ENCODE measurements at places on chromosomes 2 and 18.

DNA sequence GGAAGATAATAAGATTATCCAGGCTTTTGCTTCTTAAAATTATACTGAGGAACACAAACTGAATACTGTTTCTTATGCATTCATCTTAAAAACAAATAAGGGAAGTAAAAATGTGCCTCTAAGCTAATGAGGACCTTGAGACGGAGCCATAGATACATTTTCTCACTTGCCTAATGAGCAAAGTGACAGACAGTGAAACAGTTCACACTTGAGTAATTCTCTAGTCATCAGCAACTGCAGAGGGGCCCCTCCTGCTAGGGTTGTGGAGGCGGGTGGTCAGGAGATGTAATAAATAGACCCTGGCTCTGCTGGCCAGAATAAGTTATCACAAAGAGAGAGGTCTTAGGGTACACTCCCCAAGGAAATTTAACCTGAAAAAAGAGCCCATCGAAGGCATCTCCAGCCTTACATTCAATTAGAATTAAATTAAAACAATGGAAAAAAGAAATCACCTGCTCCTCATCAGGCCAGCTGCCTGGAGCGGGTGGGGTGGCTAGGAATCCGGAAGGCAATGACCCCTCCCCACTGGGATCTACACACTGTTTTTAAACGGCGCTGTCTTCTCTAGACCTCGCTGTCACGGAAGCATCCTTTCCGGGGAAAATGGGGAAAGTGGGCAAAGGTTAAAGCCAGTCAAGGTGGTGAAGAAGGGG, 32.6 kb upstream of the INSIG2 start:
- DNase-seq = peak; percentile 21

GRCh38 chr2:118309946-118310680, 221.8 kb downstream of the INSIG2 start:
- peak; percentile 37 for DNase-seq

DNA sequence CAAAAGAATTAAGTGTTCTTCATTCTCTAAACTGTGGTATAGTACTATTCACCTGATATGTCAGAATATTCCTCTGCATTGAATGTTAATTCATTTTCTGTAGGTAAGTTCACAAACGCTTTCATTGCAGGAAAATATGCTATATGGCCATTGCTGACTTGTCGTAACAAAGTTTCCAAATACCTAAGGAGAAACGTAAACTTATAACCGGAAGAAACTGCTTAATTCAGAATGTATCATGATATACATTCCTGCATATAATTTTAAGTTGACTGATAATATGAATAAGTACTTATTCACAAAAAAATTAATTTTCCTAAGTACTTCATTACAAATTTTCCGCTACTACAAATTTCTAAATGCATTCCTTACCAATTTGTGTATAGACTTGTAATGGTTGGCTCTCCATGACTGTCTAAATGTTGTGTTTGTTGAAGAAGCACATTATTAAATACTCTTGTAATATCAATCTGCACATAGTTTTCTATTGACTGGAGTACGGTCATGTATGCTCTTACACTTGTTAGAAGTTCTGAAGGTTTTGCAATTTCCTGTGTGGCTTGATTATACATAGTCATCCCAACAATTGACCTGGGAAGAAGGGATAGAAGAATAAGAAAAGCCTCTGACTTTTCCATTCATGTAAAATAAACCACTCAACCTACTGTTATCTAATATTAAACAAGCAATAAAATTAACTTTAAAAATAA, 85.4 kb downstream of the NCKAP1 start:
- no peak for DNase-seq

DNA sequence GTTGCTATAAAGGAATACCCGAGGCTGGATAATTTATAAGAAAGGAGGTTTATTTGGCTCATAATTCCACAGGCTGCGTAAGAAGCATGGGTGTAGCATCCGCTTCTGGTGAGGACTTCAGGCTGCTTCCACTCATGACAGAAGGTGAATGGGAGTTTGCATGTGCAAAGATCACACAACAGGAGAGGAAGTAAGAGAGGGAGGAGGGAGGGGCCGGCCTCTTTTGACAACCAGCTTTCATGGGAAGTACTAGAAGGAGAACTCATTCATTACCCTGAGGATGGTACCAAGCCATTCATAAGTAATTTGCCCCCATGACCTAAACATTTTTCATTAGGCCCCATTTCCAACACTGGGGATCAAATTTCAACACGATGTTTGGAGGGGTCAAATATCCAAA, 386.8 kb upstream of the NETO1 start:
- no peak for DNase-seq

- DNase-seq = no peak
These were observed 1611.9 kb upstream of the ZEB2 start for GRCh38 chr2:146131785-146132184.

DNA sequence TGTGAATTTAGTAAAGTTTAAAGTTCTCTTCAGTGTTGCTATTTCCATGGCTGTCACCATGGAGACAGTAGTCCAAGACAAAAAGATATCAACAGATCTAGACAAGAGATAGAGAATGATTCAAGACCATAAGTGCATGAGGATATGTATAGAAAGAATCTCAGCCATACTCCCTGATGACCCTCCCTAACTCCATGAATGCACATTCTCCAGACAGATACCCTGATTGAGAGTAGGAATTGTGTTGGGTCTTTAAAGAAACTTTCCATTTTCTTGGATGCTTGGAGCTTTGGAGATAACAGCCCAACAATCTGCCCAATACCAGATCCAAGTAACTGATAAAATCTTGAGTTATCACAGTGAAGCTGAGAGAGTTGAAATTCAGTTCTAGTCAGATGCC, 1601.2 kb upstream of the CELF4 start:
- no peak for DNase-seq

DNA sequence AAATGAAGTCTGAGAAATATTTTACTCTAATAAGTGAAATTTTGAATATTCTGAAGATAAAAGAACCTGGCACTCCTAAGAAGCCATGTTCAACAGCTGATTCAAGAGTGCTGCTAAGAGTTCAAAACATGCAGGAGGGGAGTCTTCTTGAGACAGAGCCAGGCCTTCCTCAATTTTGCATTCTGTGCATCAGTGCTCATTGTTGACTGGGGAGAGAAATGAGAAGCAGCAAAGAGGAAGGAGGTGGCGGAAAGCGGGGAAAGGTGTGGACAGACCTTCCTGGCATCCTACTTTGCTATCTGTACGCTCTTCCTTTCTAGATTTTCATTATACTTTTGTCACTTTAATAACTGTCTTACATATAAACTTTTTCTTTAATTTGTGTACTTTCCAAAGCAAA, 29.7 kb upstream of the TXNDC2 start:
- DNase-seq = no peak

DNA sequence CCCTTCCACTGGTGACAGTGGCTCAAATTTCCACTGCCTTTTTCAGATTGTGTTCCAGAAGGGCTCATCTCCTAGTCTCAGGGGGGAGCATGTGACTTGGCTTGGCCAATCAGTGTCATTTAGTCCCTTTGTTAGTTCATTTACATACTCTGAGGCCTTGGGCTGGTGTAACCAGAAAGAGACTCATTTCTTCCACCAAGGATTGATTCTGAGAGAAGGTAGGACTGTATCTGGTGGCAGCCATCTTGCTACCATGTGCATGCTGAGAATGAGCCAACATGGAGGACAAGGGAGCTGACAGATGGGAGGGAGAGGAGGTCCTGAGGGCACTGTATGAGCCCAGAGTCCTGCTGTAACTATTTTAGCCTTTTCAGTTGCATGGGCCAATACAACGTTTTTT, 191.7 kb downstream of the THSD7B start:
- no peak for DNase-seq

GRCh38 chr2:12083713-12084419, 337.4 kb downstream of the LPIN1 start:
- no peak for DNase-seq

DNA sequence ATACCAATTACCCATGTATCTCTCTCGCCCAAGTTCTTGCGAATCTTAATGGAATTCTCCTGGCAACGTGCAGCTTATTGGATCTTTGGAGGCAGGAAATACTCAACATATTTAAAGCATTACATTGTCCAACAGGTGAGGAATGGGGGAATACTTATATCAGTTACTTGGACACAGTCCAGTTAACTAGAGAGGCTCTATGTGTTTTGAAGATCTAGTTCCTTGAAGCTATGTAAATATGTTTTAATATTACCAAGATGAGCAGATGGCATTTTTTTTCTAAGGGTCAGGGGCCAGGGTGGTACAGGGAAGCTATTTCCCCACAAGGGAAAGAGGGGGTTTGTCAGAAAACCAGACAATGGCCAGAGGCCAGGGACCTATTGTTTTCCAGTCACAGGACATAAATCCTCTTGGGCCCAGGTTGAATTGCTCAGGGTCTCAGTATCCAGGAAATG, 26.8 kb upstream of the MC5R start:
- DNase-seq = no peak

DNA sequence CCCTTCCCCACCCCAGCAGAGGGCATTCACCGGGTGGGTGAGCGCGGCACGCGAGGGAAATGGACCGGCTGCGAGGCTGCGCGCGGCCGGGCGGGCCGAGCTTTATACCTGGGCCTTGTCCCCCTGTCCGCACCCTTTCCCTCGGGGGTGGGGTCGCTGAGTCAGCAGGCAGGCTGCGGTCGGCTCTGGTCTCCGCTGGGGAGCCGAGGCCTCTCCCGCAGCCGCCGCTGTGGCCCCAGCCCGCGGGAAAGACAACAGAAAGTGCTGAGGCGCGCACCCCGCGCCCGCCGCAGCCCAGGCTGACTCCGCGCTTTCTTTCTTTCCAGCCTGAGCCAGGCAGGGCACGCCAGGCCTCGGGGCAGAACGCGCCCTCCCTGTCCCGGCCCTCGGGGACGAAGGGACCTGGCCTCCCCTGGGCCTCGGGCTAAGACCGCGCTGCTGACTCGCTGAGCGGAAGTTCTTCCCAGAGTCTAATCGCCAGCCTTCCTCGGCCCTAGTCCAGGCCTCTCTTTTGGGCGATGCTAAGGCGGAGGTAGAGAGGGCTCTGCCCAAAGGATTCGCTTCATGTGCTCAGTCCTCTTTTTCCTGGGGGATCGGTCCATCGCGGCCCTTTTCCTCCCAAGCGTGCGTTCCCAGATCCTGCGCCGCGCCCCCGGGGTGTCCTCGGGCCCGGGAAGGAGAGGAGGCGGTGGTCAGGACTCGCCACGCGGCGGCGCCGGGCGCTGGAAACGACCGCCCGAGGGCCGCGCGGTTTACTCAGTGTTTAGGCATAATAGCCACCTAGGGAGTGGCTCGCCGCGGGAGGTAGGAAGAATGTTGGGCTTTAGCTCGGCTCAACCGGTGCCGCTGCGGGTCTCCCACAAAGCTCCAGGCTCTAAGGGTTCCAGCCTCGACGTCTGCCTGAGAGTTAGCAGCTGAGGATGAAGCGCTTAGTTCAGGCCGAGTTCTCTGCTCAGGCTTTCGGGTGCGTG, at the start of gene CRYBA2:
Gene CRYBA2 (minus strand): TSS at position 78 of the 971 bp plus-strand sequence. CDS start 246 bp downstream, outside the sequence.
- peak; percentile 50 for DNase-seq

GRCh38 chr2:128604045-128604444, 285.4 kb upstream of the HS6ST1 start:
- DNase-seq = no peak

GRCh38 chr18:49625021-49625691, 63.3 kb downstream of the LIPG start:
- DNase-seq = no peak

GRCh38 chr18:62938006-62938405, 222.7 kb downstream of the PHLPP1 start:
- no peak for DNase-seq

GRCh38 chr2:21303876-21304275, 180.1 kb downstream of the TDRD15 start:
- no peak for DNase-seq

GRCh38 chr2:85901155-85901554, 12.4 kb upstream of the ST3GAL5 start:
- no peak for DNase-seq

DNA sequence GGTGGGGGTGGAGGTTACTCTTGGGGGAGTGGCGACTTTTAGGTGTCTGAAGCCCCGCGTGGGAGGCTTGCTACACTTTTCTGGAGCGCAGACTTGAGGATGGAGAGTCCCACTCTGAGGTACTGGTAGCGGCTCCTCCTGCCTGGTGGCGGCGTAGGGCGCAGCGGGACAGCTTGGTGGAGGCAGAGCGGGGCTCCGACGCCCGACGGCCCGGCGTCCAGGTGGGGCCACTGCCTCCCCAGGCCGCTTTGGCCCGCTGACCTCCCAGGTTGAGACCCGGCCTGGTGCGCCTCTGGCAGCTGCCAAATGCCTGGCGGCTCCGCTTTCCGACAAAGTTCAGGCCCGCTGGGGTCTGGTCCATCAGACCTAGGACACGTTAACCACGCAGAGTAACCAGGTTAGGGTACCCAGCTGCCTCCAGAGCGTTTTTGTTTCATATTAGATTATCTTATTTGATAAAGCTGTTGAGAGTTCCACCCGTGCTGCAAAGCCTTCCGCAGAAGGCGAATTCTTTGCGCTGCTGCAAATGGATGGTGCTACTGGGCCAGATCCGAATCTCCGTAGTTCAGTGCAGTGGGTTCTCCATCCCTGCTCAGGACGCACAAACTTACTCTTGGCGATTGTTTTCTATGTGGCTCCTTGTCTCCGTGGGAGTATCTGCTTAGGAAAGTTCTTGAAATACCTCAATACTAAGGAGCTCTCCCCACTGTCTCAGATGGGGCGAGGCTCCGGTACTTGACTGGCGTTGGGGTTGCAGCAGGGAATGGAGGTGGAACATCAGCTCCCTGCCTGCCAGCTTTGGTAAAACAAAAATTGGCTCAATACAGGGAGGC, 405.9 kb downstream of the XIRP2 start:
- peak; percentile 49 for DNase-seq

DNA sequence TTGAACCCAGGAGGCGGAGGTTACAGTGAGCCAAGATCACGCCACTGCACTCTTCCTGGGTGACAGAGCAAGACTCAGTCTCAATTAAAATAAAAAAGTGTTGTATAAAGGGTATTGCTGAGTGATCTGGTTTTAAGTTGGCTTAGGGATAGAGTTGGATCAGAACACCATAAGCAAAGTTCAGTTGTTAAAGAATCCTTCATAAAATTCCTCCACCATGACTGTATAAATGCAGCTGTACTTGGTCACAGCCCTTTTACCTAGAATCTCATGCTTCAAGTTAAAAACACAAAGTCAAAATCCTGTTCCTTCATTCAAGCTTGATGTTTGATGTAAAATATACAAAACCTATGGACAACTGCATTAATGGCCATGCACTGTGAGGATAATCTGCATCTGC, 33.4 kb upstream of the PNO1 start:
- DNase-seq = no peak
